Activated CD4-positive, alpha-beta T cell treated with anti-CD3 and anti-CD28 coated beads, Interleukin-2, Interleukin-6, amounts not matched to agents 100 ng/mL and 50 ng/mL, durations not matched to agents 16 hours and 8 hours (primary cell): ENCODE measurements at places on chromosomes 4 and X.

- no peak for DNase-seq
These were observed 152.8 kb downstream of the ADGRA3 start for GRCh38 chr4:22363036-22363435.

DNA sequence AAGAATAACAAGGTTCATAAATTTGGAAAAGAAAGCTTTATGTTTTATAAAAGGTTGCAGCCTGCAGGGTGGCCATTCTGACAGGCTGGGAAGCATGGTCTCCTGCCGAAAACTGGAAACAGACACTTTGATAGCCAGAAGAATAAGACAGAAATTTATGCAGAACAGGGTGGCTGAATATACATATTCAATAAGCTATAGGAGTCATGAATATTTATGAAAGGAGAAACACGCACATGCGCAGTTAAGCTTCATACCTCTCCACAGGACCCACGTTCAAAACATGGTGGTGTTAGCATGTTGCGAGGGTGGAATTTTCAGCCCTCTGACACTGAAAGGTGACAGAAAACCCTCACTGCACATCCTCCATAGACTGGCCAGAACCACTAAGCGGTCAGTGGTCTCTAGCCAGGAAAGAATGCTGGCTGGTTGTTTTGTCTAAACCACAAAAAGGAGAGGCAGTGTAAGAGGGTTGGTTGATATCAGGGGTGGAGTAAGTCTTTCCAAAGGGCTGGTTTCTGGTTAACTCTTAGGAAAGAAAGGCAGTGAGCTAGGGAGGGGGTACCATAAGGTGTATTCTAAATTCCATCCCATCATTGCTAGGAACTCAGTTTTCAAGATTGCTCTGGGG, 58.2 kb downstream of the ANXA10 start:
- DNase-seq = no peak

- DNase-seq = no peak
These were observed 57.9 kb upstream of the PRSS48 start for GRCh38 chr4:151219091-151219490.

DNA sequence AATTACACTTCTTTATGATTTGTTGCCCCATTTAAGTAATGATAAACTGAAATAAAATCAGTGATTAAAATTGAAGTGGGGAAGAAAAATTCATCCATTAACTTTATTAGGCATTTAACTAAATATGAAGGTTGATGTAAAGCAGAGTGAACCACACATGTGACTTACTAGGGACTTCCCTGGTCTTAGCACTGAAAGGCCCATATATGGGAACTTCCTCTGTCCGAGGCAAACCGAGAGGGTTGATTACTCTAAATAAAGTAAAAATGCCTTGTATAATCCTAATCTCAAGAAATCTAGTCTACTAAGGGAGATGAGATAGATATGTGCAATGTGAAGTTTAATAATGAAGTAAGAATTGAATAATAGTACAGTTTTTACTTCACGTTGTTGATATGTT, 403.9 kb upstream of the RPS6KA3 start:
- no peak for DNase-seq

GRCh38 chr4:107939307-107939706, 8.0 kb downstream of the CYP2U1 start:
- DNase-seq = no peak
